ENCODE measurements at places on chromosomes 5 and 9.

GRCh38 chr5:158265346-158265745 is 406.4 kb upstream of the CLINT1 start:
- no peak for DNase-seq

GRCh38 chr9:91905237-91905650 is 44.8 kb downstream of the ROR2 start:
- no peak for DNase-seq

DNA sequence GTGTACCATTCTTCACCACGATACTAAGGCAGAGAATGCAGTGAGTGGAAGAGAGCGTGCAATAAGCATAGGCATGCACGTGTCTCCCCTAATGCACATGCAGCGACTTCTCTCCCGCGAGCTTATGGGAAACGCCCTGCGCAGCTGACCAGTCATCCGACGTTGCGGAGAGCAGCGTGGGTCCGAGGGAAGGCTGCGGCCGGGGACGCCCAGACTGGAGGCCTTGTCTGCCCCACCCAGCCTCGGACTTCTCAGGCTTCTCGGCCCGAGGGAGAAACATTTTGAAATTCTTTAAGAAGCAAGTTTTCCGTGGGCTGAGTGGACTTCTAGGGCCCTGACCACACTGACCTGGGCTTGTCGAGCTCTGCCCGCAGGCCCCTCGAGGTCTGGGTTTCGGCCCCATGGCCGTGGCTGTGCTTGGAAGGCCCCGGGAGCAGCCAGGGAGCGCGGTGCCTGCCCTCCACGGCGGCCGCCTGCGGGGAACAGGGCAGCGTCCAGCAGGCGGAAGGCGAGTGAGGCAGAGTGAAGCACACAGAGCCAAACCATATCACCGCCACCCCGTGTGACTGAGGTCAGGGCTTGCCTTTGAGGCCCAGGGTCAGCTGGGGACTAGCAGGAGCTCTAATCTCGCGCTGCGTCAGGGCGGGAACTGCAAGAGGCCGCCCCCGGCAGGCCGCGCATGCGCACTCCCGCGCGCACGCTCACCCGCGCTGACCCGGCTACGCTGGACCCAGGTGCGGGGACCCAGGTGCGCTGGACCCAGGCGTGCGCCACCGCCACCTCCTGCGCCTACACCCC is 60.0 kb upstream of the IRX1 start:
- no peak for DNase-seq

- DNase-seq, result no peak
These were observed 11.3 kb upstream of the RCL1 start for GRCh38 chr9:4781408-4781807.

DNA sequence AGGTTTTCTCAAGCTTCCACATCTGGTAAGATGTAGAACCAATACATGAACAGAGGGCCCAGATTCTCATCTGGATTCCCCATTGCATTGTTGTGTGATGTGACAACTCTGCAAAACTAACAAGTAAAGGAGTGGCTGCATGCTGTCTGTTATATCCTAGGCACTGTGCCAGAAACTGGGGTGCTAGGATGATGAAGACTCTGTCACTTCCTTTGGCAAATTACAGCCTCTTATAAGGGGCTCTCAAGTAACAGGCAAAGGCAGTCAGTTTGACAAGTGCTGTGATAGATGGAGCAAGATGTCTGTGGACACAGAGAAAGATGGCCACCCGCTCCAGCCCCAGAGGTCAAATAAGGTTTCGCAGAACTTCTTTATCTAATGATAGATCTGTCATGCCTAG is 115.7 kb downstream of the PAPPA start:
- DNase-seq, result no peak

DNA sequence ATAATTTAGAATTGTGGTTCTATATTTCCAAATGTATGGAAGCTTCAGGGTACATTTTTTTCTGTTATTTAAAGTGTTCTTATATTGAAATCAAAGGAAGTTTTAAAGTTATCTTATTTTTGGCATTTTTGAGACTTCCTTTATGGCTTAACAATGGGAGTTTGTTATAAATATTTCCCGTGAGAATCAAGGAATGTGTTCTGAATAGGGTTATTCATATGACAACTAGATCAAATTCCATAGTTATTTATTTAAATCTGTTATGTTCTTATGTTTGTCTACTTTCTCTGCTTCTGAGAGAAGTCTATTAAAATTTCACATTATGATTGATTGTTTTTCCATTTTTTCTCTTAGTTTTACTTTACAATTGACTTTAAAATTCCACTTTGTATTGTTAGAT is 135.1 kb downstream of the ADAMTS16 start:
- DNase-seq, result no peak

DNA sequence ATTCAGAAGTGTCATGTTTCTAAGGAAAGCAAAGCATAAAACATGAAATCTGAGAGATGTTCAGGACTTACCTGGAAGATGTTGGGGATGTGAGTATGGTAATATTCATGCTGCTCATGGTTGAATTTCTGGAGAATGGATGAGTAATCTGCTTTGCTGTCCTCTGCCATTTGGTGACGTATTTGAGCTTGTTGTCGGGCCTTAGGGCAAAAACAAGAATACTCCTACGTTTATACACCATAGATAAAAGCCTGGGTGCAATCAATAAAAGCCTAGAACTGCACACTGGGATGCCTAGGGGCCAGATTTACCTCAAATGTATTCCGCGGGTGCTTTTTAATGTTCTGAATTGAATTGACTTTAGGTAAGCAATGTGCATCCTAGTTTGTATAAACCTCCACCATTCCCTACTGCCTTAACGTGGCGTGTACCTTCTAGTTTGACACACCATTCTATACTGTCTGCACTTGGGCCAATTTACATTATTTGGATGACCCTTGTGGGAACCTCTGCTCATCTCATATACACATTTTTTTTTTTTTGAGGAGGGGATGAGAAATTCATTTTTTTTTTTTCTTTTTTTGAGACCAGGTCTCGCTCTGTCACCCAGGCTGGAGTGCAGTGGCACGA is 94.4 kb downstream of the USP20 start:
- no peak for DNase-seq

GRCh38 chr9:71602652-71603051 is 165.7 kb downstream of the CEMIP2 start:
- DNase-seq, result no peak

DNA sequence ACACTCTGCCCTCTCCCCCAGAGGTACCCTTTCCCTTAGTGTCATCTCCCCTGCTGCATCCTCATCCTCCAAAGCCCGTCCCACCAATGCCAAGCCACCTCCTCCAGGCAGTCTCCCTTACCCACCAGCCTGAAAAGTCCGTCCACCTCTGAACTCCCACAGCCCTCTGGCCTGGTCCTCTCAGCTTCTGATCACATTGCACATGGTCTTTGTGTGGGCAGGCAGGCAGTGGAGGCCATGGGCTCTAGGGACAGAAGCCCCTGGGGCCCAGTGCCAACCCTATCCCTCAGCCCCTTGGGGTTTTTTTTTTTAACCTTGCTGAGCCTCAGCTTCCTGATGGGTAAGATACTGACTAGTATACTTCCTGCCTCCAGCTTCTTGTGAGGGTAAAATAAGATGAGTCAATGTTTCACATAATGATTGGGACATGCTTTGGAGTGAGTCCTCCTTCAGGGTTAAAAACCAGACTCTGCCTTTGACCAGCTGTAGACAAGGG is 19.4 kb downstream of the CSF1R start:
- no peak for DNase-seq

- DNase-seq, result no peak
These were observed 20.4 kb downstream of the NSA2 start for GRCh38 chr5:74787424-74787823.

DNA sequence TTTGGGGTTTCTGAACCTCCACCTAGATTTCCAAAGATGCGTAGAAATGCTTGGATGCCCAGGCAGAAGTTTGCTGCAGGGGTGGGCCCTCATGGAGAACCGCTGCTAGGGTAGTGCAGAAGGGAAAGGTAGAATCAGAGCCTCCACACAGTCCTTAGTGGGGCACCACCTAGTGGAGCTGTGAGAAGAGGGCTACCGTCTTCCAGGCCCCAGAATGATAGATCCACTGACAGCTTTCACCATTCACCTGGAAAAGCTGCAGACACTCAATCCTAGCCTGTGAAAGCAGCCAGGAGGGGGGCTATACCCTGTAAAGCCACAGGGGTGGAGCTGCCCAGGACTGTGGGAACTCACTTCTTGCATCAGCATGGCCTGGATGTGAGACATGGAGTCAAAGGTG is 13.3 kb upstream of the HSDL2 start:
- DNase-seq, result no peak

DNA sequence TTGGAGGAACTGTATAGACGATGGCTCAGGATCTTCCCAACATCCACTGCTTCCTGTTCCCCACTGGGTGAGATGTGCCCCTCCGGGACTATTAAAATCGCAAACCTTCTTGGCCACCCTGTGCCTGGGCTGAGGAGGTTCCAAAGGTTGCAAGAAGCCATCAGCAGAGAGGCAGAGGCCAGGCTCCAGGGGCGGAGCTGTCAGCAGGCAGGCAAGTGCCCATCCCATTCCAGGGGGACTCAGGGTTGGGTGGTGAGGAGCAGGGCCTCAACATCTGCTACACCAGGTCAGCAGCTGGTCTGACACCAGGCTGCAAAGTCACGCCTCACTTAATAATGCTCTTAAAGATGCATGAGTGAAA is 2.2 kb downstream of the BTNL3 start:
- DNase-seq, result no peak
